ENCODE measurements at places on chromosomes 5 and 9.

- DNase-seq, result no peak
Measured at GRCh38 chr5:73328640-73329039, 119.9 kb downstream of the FOXD1 start.

GRCh38 chr9:120299785-120300184 is 280.2 kb downstream of the CDK5RAP2 start:
- DNase-seq, result no peak

DNA sequence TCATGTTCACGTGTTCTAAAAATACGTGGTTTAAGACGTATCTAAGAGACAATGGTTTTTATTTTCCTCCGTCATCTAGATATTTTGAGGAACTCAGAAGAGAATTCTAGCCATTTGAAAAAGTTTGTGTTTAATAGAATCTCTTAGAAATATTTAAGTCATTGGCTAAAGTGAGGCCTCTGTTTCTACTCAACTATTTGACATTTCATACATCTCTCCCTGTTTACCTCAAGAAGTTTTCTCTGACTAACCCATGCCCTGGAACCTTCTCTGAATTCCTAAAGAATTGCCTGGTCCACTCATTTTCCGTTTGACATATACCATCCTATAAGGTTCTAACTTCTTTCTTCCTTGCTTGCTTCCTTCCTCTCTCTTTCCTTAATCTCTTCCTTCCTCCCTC is 178.7 kb downstream of the SNCAIP start:
- no peak for DNase-seq

GRCh38 chr9:92140074-92140753 is 25.0 kb upstream of the SPTLC1 start:
- DNase-seq, result peak; percentile 32

DNA sequence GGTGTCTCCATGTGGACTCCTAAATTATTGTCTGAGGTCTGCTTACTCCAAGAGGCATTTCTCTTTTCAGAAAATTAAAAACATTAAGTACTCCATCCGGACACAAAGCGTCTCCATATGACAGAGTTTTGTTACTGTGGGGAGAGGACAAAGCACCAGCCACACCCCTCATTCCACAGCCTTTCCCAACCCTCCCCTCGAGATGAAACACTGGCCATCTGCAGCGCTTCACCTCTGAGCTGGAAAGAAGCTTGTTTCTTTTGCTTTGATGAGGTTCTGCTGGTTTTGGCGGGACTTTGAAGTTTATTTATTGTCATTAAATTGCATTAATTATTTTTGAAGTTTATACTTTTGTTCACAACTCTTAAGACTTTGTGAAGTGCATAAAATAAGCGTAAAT is 27.6 kb upstream of the NKD2 start:
- no peak for DNase-seq

- no peak for DNase-seq
Measured at GRCh38 chr5:64347309-64347708, 158.5 kb upstream of the RGS7BP start.

DNA sequence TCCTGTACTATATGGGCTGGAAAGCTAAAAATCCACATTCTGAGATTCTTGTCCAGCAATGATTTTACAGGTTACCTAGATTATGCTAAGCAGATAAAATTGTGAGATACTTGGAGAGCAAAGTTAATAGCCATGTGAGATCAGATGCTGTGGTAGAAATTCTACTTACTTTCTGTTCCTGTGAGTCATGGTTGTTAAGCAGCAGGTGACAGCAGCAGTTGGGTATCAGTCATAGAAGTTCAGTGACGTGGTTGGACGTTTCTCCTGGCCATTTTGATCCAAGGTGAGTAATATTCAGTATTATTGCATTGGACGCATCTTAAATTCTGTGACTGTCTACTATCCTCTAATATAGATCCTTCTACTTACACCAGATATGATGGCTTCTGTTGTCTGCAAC is 524.5 kb downstream of the TMEM38B start:
- no peak for DNase-seq

GRCh38 chr9:130636648-130637020 is 27.8 kb upstream of the PRDM12 start:
- no peak for DNase-seq

DNA sequence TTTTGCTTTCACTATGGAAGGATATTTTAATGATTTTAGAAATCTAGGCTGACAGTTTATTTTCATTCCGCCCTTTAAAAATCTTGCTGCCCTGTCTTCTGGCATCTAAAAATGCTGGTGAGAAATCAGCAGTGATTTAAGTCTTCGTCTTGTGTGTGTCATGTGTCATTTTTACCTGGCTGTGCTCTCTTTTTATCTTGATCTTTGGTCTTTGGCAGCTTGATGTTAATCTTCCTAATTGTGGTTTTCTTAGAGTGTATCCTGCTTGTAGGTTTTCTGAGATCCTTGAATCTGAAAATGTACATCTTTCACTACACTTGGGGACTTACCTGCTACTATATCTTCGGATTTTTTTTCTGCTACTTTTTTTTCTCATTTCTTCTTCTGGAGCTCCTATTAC is 11.9 kb upstream of the LPCAT1 start:
- DNase-seq, result no peak

DNA sequence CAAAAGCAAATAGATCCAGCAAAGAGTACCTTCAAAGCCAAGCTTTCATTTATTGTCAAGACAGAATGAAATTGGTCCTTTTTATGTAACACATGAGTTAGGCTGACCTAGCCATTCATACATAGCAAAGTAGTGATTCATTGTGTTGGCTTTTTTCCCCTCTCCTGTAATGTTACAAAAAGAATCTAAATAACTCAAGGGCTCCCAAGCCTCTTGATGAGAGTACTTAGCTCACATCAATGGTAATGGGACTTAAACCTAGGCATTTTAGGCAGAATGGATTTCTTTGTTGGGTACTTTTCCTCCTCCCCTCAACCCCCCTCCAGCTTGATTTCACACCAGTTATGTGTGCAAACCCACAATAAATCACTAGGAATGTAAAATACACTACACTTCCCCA is 123.7 kb downstream of the EBF1 start:
- no peak for DNase-seq

- no peak for DNase-seq
Measured at GRCh38 chr5:112467485-112467884, 48.4 kb upstream of the EPB41L4A start.

DNA sequence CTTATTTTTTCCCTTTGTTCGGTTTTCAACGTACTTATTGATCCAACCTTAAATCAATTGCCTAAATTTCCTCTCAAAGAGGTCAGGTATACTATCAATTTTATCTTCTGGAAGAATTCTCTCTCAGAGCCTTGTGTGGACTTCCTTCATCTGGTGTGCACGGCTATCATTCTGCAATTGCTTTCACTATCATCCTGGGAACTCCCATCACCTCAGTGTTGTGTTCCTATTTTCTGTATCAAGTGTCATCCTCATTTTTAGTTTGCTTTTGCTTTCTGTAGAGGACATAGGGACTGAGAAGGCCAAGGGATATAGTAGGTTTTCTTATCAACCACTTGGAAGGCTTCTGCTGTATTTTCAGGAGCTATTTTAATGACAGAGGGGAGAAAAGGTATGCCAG is 11.3 kb downstream of the STOM start:
- DNase-seq, result no peak

Measured in stimulated activated CD8-positive, alpha-beta memory T cell treated with anti-CD3 and anti-CD28 coated beads, Interleukin-7, amount 100 ng/mL, for 4 hours (primary cell).